ENCODE measurements at places on chromosomes 12 and 14. TPM values are rescaled to one million over a fixed set of nuclear protein-coding genes. Genes with fewer than 3 reads are reported as not detected.

DNA sequence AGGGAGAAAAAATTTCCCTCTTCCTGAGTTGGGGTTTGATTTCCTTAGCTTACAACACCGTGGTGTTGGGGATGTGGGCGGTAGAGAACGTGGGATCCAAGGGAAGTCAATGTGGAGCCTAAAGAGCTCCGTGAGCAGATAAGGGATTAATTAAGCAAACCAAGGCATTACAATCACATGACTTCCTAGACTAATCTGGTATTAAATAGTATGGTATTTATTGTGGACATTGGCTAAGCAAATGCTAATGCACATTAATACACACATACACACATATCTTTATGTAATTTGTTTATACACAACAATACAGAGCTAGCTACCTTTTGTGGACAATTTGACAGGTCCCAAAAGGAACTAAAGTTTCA is 791 bp upstream of the RNF41 start:
- H3K27me3 ChIP-seq = no peaks in the 10 kb centered on the region
- peak overlapping the region; percentile 98 for H3K4me3 ChIP-seq
- no peak for DNase-seq
- H3K4me1 ChIP-seq = peaks cover 27% of the 10 kb centered on the region

Gene GPR132
- total RNA-seq = 15.1 TPM

GRCh38 chr12:49503674-49504180 is 35.1 kb upstream of the KCNH3 start:
- no peaks in the 10 kb centered on the region for H3K27me3 ChIP-seq
- H3K4me3 ChIP-seq = no peak overlapping the region
- H3K36me3 ChIP-seq = peaks cover 1% of the 10 kb centered on the region

DNA sequence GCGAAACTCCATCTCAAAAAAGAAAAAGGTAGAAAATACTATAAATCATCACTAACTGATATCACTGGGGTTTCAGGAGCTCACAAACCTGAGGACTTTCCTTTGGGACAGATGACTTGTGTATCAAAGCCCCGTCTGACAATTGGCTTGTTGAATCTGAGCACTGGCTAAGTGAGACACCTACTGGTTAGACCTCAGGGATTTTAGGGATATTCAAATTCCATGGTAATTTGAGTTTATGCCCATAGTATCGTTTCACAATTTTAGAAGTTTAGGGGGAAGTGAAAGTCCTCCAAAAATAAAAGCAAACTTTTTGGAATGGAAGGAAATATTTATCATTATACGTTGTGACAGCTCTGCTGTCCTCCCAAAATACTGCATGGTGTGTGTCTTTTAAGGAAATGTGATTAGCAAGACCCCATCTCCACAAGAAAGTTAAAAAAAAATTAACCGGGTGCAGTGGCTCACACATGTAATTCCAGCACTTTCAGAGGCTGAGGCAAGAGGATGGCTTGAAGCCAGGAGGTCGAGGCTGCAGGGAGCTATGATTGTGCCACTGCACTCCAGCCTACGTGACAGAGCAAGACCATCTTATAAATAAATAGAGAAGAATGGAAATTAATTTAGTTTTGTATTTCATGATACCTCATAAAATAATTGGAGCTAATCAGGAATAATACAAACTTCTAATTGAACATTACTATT is 49.2 kb downstream of the FBXL14 start:
- H3K27me3 ChIP-seq = peaks cover 41% of the 10 kb centered on the region
- no peak for DNase-seq
- H3K36me3 ChIP-seq = no peaks in the 10 kb centered on the region
- H3K27ac ChIP-seq = no peak overlapping the region
- H3K4me1 ChIP-seq = no peaks in the 10 kb centered on the region

GRCh38 chr14:65301862-65302539 is 110.5 kb upstream of the FUT8 start:
- peaks cover 72% of the 10 kb centered on the region for H3K4me1 ChIP-seq
- DNase-seq = peak; percentile 48
- H3K36me3 ChIP-seq = peaks cover 7% of the 10 kb centered on the region

DNA sequence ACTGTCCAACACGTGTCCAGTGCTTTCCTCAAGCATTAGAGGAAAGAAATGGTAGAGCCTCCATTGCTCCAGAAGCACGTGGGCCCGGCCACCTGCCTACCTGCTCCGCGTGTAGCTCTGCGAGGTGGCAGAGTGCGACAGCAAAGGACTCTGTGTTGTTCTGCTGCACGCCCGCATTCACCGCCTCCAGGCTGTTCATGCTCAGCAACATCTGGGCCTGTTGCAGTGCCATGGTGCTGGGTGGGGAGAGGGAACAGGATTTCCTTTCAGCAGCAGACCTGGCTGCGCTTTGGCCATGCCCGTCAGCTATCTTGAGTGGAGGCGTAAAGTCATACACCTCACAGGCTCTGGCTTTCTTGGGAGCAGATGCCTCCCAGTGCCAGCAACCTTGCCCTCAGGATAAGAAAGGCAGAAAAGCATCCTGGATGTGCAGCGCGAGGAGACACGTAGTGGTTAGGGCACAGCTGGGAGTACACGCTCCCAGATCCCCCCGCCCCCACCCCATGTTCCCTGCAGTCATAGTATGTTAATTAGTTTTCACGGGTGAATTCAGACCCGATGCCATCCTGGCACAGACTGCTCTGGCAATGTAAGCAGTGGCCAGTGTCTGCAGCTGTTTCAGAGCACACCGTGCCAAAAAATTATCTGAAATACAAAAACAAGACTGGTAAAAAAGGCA is 25.1 kb downstream of the ANAPC5 start:
- no peak for DNase-seq
- peaks cover 59% of the 10 kb centered on the region for H3K36me3 ChIP-seq
- no peak overlapping the region for H3K27ac ChIP-seq
- no peak overlapping the region for H3K4me3 ChIP-seq
- no peaks in the 10 kb centered on the region for H3K4me1 ChIP-seq

- peaks cover 10% of the 10 kb centered on the region for H3K27me3 ChIP-seq
- H3K4me3 ChIP-seq = no peak overlapping the region
- DNase-seq = peak; percentile 70
- peaks cover 3% of the 10 kb centered on the region for H3K4me1 ChIP-seq
Measured at GRCh38 chr12:14723763-14724162, 27.4 kb upstream of the GUCY2C start.

Gene VDR
- total RNA-seq = 86.4 TPM

GRCh38 chr12:51395283-51396230 is 4.4 kb upstream of the GALNT6 start:
- peaks cover 2% of the 10 kb centered on the region for H3K36me3 ChIP-seq
- H3K4me3 ChIP-seq = peak overlapping the region; percentile 58
- peaks cover 43% of the 10 kb centered on the region for H3K4me1 ChIP-seq
- peak overlapping the region; percentile 89 for H3K27ac ChIP-seq
- no peaks in the 10 kb centered on the region for H3K27me3 ChIP-seq
- DNase-seq = peak; percentile 70

- no peak for DNase-seq
- H3K4me1 ChIP-seq = no peaks in the 10 kb centered on the region
- H3K27me3 ChIP-seq = peaks cover 3% of the 10 kb centered on the region
- no peaks in the 10 kb centered on the region for H3K36me3 ChIP-seq
Measured at GRCh38 chr14:94952097-94952496, 182.2 kb upstream of the GSC start.

DNA sequence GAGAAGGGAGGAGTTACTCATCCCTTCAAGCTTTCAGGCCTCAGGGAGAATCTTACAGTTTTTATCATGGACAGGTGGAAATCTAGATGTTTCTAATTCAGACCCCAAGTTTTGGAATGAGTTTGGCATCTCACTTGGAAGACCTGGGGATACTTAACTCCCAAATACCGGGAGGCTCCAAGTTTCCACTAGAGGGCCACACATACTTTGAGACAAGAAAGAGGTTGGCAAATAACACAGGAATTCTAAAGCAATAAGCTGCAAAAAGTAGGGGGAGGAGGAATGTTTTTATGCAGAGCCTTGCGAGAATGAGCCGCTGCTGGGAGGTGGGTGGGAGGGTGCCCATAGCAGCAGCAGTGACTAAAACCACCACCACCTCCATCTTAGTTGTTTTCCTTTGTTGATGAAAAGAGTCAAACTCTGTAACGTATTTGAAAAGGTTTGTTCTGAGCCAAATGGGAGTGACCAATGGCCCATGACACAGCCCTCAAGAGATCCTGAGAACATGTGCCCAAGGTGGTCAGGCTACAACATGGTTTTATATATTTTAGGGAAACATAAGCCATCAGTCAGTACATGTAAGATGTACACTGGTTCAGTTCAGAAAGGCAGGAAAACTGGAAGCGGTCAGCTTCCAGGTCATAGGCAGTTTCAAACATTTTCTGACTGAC is 34.2 kb upstream of the RNASE1 start:
- H3K36me3 ChIP-seq = no peaks in the 10 kb centered on the region
- no peaks in the 10 kb centered on the region for H3K4me1 ChIP-seq
- no peaks in the 10 kb centered on the region for H3K27me3 ChIP-seq
- no peak overlapping the region for H3K4me3 ChIP-seq

Gene PRPH
- not detected for total RNA-seq

Gene IL22
- total RNA-seq = not detected

GRCh38 chr12:129339336-129339735 is 486.1 kb downstream of the GLT1D1 start:
- H3K27me3 ChIP-seq = no peaks in the 10 kb centered on the region
- no peaks in the 10 kb centered on the region for H3K36me3 ChIP-seq
- no peaks in the 10 kb centered on the region for H3K4me1 ChIP-seq

GRCh38 chr14:77375973-77376770 is 722 bp downstream of the TMED8 start:
- peaks cover 25% of the 10 kb centered on the region for H3K36me3 ChIP-seq
- peak overlapping the region; percentile 91 for H3K4me3 ChIP-seq
- no peaks in the 10 kb centered on the region for H3K27me3 ChIP-seq
- H3K4me1 ChIP-seq = peaks cover 38% of the 10 kb centered on the region

Gene RCOR1
- total RNA-seq = 16.2 TPM

- H3K27ac ChIP-seq = no peak overlapping the region
- peaks cover 3% of the 10 kb centered on the region for H3K36me3 ChIP-seq
- no peak for DNase-seq
- no peaks in the 10 kb centered on the region for H3K27me3 ChIP-seq
Measured at GRCh38 chr14:91005716-91006115, 54.7 kb downstream of the RPS6KA5 start.

Gene GPRC5A
- total RNA-seq = not detected

DNA sequence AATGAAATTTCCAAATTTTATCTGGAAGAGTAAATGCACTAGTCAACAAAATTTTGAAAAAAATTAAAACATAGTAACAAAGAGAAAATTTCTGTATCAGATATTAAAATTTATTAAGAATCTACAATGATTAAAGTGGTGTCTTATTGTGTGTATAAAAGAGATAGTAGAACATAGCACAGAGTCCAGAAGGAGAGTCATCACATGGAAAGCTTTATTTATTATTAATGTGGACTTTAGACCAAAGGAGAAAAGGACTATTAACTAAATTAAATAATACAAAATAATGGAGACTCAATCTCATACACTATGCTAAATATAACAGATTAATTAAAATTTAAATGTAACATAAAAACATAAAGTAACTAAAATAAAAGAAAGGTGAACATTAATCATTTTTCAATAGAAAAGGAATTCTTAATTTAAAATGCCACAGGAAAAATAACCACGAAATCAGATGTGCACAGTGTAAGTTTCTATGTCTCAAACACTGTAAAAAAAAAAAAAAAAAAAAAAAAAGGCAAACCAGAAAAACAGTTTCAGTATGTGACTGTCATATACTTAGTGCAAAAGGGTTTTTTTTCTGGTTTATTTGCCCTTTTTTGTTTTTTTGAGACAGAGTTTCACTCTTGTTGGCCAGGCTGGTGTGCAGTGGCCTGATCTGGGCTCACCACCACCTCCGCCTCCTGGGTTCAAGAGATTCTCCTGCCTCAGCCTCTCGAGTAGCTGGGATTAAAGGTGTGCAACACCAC is 95.4 kb downstream of the MYF5 start:
- no peak for DNase-seq
- H3K36me3 ChIP-seq = no peaks in the 10 kb centered on the region
- no peaks in the 10 kb centered on the region for H3K27me3 ChIP-seq
- H3K4me1 ChIP-seq = no peaks in the 10 kb centered on the region
- no peak overlapping the region for H3K4me3 ChIP-seq
- H3K27ac ChIP-seq = no peak overlapping the region

Gene BCAT1
- 53.3 TPM for total RNA-seq

GRCh38 chr14:53620317-53620716 is 336.3 kb downstream of the BMP4 start:
- no peak overlapping the region for H3K27ac ChIP-seq
- H3K36me3 ChIP-seq = no peaks in the 10 kb centered on the region
- H3K4me3 ChIP-seq = no peak overlapping the region
- H3K4me1 ChIP-seq = no peaks in the 10 kb centered on the region
- no peak for DNase-seq

Gene KLRC4
- total RNA-seq = 2.9 TPM

GRCh38 chr12:67957383-67957782 is 31.9 kb upstream of the IFNG-AS1 start:
- no peaks in the 10 kb centered on the region for H3K27me3 ChIP-seq
- H3K4me3 ChIP-seq = no peak overlapping the region
- no peaks in the 10 kb centered on the region for H3K4me1 ChIP-seq
- no peak overlapping the region for H3K27ac ChIP-seq
- DNase-seq = no peak

DNA sequence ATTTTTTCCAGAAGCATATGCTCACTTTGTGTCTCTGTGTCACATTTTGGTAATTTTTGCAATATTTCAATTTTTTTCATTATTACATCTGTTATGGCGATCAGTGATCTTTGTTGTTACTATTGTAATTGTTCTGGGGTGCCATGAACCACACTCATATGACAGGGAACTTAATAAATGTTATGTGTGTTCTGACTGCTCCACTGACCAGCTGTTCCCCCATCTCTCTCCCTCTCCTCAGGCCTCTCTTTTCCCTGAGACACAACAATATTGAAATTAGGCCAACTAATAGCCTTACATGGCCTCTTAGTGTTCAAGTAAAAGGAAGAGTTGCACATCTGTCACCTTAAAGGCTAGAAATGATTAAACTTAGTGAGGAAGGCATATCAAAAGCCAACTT is 46.0 kb downstream of the SCN8A start:
- no peak for DNase-seq
- no peaks in the 10 kb centered on the region for H3K27me3 ChIP-seq
- H3K4me3 ChIP-seq = no peak overlapping the region
- H3K27ac ChIP-seq = no peak overlapping the region

Gene HDAC7
- total RNA-seq = 373 TPM

Gene PPP4R4
- 1.2 TPM for total RNA-seq

GRCh38 chr14:92584220-92584619 is 70.6 kb downstream of the RIN3 start:
- DNase-seq = no peak
- no peak overlapping the region for H3K4me3 ChIP-seq

Gene NGB
- not detected for total RNA-seq

Gene FAR2
- total RNA-seq = 6.0 TPM

GRCh38 chr12:114409852-114410600 is 4.1 kb upstream of the TBX5 start:
- no peak overlapping the region for H3K27ac ChIP-seq
- H3K27me3 ChIP-seq = peaks cover 87% of the 10 kb centered on the region
- DNase-seq = no peak
- H3K4me3 ChIP-seq = no peak overlapping the region
- peaks cover 15% of the 10 kb centered on the region for H3K4me1 ChIP-seq
